ENCODE measurements at places on chromosomes 2 and 18.

GRCh38 chr2:103991591-103991990, 862.3 kb upstream of the POU3F3 start:
- no peak for DNase-seq

GRCh38 chr2:71749671-71750101, 296.3 kb downstream of the DYSF start:
- no peak for DNase-seq

GRCh38 chr2:59440491-59440890, 1113.0 kb downstream of the BCL11A start:
- no peak for DNase-seq

- DNase-seq: no peak
These were observed 154.8 kb upstream of the ID2 start for GRCh38 chr2:8527031-8527430.

GRCh38 chr2:46706264-46706983, 209.2 kb downstream of the MCFD2 start:
- no peak for DNase-seq

- no peak for DNase-seq
These were observed 10.4 kb upstream of the DAW1 start for GRCh38 chr2:227861011-227861410.

DNA sequence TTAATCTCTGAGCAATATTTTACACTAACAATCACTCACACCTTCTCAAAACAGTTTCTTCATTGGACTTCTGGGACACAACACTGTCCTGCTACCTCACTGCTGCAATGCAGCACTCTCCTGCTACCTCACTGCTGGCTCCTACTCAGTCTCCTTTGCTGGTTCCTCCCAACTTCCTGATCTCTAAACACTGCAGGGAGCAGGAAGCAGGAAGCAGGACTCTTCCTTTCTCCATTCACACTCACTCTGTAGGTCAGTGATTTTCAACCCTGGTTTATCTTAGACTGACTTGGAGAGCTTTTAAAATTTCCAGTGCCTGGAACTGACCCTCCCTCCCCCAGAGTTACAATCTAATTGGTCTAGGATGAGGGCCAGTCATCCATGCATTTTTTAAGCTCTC, 243.4 kb upstream of the RBBP8 start:
- DNase-seq: no peak

GRCh38 chr2:219252900-219253752, at the start of gene TUBA4B:
Gene TUBA4B (plus strand): TSS chr2:219253243. CDS start chr2:219253408, 165 bp downstream.
- no peak for DNase-seq

DNA sequence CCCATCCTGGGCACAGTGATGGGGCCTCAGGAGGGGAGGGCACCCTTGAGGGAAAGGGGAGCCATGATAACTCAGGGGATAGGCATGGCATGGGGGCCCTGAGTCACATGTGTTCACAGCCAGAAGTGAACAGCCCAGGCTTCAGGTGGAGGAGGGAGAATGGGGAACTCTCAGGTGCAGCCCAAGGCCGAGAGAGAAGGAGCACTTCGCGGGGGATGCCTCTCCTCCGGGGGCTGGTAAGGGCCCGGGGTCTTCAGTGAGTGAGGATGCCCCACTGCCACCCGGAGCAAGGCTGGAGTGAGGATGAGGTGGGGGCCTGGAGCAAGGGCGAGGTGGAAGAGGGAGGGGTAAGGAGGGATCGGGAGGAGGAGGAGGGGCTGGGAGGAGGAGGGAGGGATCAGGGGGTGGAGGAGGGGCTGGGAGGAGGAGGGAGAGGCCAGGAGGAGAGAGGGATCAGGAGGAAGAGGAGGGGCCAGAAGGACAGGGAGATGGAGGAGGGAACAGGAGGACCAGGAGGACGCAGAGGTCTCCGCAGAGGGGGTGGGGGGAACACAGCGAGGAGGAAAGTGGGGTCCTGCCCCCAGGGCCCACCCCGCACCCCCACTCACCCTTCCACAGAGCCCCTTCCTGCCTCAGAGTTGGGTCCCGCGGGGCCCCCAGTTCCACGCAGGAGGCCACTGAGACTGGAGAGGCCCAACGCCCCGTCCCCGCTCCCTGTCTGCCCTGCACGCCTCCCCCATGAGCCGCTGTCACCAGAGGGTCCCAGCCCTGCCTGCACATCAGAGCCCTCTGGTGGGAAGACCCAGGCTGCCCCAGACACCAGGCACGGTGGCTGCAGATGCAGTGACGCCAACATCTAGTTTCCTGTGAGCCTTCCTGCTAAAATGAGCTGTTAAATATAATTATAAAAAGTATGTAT, 42.8 kb downstream of the RAMP1 start:
- DNase-seq: no peak

DNA sequence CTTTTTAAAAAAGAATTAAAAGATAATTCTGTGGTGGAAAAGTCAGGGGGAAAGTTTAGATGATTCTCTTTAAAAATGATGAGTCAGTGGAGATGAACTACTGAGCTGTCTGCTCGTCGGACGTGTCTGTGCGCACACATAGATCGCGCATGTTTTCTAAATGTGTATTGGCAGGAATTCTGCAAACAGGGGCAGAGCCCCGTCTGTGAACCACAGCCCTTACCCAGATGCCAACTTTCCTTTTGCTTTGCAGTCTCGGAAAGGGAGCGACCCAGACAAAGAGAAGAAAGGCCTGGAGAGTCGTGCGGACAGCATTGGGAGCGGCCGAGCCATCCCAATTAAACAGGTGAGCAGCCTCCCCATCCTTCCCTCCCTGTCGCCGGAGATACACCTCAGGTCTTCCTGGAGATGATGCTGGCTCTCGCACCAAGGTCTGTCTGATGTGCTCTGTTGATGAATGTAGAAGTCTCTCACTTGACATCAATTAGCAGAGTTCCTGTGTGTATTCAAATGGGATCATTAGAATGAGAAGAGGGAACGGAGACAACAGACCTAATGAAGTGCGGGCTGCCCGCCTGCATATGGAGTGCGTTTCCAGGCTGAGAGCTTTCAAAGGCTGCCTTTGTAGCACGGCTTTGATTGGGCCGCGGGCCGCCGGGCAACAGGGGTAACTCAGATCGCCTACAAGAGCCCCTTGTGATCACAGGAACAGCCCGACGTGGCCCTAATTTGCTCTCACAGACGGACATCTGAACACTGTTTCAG, 313.3 kb downstream of the AGAP1 start:
- no peak for DNase-seq

DNA sequence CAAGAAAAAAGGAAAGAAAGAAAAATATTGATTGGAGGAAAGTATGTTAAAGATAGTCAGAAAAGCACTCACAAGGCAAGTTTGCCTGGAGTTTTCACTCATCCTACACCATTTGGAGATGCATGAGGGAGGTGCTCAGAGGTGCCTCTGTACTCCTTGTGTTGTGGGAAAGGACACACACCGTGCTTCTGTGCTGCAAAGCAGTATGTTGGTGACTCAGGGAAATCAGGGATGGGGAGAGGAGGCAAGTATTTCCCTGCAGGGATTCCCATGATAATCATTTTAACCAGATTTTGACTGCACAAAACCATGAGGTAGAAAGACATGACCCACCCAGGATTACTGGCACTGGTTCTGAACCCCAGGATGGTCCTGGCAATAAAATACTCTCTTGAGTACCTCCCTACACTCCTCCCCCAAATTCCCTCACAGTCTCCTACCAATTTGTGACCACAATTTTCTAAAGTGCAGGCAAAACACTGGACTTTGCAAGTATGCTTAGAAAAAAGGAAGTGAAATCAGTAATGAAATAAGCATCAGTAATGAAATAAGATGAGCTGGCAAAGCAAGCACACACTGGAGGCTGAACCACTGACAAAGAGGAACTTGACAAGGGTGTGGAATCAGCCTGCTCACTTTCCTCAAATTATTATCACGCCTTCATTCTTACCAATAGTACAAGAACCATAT, 155.5 kb upstream of the ACVR2A start:
- DNase-seq: no peak

DNA sequence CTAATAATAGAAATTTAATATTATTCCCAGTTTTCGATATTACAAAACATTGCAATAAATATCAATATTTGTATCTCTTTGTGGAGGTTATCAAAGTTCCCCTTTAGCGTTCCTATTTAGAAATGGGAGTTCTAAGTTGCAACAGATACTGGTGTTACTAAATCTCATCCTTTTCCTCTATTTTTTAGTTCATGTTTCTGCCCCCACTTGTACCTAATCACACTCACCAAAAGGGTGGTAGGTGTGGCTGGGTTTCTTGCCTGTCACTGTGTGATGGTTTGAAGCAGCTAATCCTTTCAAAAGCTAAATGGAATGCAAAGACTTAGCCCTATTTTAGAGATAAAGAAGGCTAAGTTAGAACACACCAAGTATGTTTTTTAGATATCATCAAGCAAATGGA, 997.9 kb downstream of the TSN start:
- no peak for DNase-seq

DNA sequence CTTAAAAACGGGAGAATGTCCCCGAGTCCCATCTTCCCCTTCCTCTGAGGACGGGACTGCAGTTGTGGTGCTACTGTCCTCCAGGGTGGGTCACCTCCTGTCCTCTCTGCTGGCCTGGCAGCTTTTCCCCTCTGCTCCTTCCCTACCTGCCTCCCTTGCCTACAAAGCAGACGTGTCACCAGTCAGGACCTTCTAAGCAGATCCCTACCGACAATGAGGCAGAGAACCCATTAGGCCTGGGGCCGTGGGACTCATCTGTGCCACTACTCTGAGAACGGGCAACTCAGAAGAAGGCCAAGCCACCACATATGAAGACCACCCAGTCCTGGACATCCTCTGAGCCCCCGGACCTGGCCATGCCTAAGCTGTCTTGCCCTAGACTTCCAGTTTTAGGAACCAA, 103.0 kb upstream of the TEX51 start:
- no peak for DNase-seq

DNA sequence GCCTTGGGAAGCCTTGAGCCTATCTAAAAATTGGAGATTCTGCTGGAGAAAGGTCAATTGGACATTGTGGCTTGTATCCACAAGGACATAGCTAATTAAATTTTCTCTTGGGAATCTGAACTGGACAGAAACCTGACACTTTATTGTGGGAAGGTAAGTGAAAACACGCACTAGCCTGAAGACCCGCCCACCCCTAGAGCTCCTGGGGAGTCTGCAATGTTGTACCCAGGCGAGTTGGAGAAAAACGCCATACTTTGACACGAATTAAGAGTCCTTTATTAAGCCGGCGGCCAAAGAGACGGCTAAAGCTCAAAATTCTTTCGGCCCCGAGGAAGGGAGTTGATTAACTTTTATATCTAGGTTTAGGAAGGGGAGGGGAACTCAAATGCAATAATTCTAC, 1.2 kb upstream of the ZNF892 start:
- no peak for DNase-seq

GRCh38 chr2:215504547-215504946, 68.7 kb upstream of the FN1 start:
- DNase-seq: no peak

DNA sequence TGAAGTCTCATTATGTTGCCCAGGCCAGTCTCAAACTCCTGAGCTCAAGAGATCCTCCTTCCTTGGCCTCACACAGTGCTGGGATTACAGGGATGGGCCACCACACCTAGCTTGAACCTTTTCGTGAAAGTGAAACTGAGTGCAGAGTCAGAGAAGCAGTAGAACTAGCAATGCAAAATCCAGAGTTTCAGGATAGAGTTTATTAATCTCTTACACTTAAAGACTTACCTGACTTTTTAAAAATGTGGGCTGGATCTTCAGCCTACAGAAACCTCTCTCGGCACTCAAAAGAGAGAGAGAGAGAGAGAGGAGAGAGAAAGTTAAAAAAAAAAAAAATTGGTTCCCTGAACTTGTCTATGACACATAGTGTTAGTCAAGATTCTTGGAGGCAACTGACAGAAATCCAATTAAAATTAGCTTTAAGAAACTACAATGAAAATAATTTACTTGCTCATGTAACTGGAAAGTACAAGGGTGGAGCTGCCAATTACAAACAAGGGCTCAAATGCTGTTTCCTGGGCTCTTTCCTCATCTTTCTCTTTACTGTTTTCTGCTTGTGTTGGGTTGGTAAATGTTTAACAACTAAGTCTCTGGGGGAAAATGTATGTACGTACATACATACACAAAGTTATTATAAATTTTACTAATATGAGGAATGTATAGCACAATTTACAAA, 98.1 kb upstream of the CERS6 start:
- DNase-seq: no peak

DNA sequence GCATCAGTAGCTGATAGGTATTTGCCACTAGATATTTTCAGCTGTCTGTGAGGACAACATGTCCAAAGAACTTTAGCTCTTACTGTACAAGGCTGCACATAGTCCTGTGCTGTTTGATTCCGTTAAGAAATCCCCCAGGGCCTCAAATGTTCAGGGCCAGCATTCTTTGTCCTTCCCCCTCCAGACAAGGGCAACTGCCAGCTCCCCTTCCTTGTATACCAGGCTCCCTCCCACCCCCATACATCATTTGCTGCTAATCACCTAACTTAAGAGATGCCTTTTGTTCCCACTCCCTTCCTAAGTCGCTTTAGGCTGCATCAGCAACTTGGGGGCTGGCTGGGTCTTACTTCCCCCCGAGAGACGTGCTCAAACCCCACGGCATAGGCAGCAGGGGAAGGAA, 138.7 kb downstream of the CDH20 start:
- DNase-seq: no peak

DNA sequence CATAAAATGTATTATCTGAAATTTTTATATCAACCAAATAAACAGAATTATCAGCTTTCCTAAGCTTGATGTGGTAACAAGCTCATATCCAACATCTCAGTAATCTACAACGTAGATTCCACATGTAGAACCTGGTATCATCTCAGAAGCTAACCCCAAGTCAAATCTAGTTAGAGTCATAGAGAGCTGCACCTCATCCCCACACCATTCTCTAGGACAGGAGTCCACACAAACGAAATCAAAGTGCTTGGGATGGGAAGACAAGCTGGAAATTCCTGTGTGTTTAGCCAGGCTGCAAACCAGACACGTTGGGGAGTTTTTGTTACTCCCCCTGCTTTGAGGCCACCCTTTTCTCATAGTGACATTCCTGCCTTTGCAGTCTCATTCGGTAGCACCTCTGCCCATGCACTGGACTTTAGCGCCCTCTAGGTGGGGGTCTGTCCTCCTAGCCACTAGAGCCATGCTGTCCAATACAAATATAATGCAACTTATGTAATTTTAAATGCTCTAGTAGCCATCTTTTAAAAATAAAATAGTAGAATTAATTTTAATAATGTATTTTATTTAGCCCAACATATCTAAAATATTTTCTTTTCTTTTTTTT, 28.1 kb upstream of the SATB2 start:
- DNase-seq: no peak

DNA sequence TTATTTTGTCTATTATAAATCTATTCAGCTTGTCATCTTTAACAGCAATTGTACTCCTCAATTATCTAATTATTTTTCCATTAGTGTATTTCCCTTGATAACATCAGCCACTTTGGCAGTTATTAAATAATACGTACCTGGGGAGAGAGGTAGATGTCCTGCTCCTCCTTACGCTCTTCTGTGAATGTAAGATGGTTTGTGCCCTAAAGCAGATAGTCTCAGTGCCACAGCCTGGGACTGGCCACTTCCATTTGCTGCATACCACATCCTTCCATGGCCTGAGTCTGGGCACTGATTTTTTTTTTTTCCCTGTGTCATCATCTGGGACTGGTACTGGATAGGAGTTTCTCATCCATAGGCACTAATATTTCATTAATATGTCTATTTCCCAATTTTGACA, 632.4 kb upstream of the LRRTM4 start:
- DNase-seq: no peak

Measured in T-helper 1 cell (primary cell).